ENCODE measurements at places on chromosomes 11 and 22.

- DNase-seq = peak; percentile 56
These were observed 312.4 kb upstream of the PITPNB start for GRCh38 chr22:28231441-28231840.

DNA sequence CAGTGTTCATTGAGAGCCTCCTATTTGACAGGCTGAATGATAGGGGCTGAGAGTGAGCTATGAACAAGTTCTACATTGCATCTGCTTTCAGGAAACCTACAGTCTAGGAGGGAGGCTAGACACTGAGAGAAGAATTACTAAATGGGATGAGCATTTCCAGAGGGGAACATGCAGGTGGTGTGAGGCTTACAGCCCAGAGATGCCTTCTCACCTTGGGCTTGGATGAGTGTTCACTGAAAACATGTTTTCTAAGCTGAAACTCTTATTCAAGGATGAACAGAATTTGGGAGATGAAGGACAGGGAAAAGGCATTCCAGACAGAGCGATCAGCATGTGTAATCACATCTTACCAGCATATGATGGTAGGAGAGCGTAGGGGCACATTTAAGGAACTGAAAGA, 177.5 kb upstream of the E2F8 start:
- no peak for DNase-seq

- no peak for DNase-seq
These were observed 48.9 kb downstream of the PHF21A start for GRCh38 chr11:46072172-46072964.

GRCh38 chr11:23893126-23893525, 603.7 kb upstream of the LUZP2 start:
- no peak for DNase-seq

DNA sequence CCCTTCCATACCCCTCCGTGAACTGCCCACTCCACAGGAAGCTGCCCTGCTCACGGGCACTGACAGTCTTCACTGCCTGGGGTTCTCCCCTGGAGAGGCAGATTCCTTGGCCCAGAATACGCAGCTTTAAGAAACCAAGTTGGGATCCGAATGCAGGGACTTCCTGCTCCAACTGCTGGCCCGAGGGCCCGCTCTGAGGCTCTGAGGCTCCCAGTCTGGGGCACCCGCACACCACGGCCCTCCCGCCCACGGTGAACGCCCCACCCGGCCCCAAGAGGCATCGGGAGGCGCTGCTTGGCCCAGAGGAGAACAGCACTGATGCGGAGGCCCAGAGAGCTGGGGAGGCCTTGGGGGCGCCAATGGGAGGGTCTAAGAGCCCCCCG, 42.3 kb downstream of the IGF2 start:
- DNase-seq = no peak

GRCh38 chr11:116053548-116053919, 549.3 kb upstream of the CADM1 start:
- DNase-seq = no peak

GRCh38 chr11:10381736-10382135, 73.3 kb upstream of the AMPD3 start:
- peak; percentile 75 for DNase-seq

DNA sequence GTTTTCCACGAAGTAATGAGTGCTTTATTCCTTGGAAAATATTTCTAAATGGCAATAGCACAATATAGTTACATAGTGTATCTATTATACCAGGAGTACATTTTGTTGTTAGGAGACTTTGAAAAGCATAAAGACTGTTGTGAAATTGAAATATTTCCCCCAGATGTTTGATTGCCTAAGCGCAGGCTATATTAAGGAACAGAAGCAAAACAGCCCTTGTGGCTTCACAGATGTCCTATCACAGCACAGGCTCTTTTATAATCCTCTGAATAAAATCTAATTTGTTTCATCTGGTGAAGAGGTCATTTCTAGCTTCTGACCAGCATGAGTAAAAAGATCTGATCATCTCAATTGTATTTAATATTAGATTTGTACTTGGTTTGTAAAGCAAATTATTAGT, 48.2 kb downstream of the BSX start:
- peak; percentile 19 for DNase-seq

DNA sequence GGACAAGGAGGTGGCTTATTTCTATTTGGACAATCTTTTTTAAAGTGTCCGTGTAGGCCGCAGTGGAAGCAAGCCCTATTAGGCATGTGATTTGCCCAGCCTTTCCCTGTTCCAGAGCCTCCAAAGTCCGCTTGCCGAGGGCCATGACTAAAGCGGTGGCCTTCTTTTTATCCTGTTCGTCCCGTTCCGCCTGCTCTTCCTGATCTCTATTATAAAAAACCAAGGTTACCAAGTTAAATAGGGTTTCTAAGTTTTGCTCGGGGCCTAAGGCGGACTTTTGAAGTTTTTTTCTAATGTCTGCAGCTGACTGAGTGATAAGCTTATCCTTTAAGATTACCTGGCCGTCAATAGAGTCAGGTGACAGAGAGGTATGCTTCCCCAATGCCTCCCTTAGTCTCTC, 21.6 kb upstream of the MUC15 start:
- DNase-seq = no peak

DNA sequence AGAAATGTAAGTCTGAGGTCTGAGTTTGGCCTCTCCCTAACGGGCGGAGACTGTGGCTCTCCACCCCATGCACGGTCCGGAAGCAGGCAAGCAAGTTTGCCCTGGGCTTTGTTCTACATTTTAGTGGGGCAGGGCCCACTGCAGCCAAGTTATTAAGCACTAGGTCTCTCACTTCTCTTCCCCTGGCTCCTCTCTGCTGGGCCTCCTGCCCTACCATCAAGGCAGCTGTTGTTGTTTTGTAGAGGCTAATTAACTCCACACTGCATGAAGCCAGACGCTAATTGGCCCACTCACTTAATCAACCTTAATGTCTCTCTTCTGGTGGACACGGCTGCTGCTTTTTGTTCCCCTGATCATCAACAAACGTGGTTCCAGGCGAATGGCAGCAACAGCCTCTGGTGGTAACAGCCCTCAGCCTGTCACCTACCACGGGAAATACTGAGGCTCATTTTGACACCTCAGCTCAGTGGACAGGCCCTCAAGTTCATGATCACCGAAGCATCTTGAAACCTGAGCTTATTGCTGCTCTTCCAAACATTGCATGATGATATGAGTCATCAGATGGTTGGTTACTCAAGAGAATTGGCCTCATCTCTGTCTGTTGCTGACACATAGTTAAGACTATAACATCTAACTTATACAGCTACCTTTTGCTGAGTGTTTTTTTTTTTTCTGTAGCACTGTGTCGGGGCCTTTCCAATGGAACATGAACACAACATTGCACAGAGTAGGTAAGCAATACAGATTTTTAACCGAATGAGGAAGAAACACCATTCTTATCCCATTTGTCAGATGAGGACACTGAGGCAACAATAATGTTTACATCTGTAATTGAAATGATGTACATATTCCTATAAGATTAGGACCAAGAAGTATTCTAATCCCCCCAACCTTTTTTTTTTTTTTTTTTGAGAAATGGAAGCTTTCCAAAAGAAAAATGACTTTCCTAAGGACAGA, 20.8 kb upstream of the LMO2 start:
- peak; percentile 84 for DNase-seq

- DNase-seq = no peak
These were observed 8.5 kb upstream of the ZNRF3 start for GRCh38 chr22:28874811-28875320.

- DNase-seq = peak; percentile 20
These were observed 789 bp downstream of the RPS13 start for GRCh38 chr11:17076517-17077239.

DNA sequence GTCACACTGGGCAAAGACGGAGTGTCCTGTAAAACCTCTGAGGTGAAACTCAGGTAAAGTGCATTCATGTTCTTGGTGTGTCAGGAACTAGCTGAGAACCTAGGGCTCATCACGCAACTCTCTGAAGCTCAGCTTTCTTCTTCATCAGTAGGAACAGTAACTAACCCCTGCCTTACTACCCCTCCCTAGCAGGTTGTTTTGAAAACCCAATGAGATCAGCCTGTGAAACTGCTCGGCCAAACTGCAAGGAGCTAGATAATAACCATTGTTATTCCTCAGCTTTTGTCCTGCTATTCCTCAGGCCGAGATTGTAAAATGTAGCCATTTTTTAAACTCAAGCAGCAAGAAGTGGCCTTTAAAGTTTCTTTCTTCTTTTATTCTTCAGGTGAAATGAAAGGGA, 9.8 kb upstream of the FJX1 start:
- no peak for DNase-seq

GRCh38 chr11:38095268-38095667, 1497.2 kb upstream of the RAG2 start:
- no peak for DNase-seq

- DNase-seq = no peak
These were observed 144.1 kb downstream of the BBOX1 start for GRCh38 chr11:27184458-27185312.

DNA sequence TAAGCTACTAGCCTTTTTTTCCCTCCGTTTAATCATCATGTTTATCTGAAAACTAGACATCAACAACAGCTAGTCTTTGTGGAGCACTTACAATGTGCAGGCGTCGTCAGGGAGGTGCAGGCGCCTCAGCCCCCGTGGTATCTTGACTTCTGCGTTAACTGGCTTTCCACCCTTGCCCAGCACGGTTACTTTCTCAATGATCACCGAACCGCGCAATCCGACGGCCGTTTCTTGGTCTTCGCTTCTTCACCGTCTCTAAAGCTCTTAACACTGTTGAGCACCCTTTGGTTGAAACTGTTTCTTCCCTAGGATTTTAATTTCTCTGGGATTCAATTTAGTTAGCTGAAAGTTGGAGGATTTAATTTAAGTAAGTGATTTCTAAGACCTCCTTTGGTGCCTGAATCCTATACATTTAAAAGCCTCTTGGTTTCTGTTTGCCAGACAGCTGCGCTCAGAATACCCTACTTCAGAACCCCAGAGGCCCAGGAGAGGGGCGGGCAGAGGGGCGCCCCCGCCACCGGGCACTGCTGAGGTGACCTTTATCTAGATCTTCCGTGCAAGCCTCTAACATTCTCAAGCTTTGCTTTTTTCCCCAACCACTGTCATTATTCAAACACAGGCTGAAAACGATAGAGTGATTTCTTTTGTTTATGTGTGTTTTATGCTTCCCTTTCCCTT, 18.0 kb upstream of the TMEM218 start:
- DNase-seq = no peak

DNA sequence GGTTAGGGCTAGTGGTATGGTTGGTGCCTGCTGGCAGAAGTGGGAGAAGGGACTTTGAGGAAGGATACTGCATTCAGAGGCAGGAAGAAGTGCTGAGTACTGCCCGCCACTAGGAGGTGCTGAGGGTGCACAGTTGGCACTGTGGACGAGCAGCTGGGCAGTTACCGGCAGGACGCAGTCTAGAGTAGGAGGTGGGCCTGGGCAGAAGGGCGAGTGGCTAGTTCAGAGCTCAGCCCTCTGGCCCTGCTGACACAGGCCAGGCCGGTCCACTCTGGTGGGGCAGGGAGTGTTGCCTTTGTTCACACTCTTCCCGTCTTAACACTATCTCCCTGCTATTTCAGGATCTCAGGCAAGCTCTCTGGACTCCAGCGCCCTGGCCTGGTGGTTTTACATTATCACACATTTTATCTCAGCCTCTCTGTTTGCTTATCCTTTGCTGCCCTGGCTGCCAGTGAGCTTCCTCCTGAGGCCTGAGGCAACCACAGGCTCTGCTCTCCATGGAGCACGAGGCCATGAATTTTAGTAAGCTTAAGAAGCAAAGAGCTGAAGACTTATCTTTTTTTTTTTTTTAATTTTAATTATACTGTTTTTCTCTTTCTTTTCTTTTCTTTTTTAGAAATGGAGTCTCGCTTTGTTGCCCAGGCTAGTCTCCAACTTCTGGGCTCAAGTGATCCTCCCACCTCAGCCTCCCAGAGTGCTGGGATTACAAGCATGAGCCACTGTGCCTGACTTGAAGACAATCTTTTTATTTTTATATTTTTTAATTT, 26.9 kb downstream of the SNAP29 start:
- DNase-seq = peak; percentile 84

DNA sequence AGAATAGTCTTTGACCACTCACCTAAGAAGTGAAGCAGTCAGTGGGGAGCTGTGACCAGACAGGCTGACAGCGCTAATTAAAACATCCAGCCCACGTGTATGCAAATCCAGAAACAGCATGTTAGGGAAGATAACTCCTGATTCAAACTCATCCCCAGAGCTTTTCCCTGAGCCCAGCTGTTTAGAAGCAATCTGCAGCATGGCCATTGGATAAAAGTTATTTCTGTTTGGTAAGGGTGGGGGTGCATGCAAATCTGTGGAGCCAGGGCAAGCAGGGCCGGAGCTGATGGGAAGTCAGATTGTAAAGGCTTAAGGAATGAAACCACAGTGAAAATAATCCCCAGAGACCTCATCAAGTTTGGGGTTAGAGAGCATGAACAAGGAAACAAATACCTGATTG, 247.9 kb upstream of the KIRREL3 start:
- DNase-seq = no peak

- DNase-seq = no peak
These were observed 44.6 kb upstream of the ELF5 start for GRCh38 chr11:34558211-34558610.

DNA sequence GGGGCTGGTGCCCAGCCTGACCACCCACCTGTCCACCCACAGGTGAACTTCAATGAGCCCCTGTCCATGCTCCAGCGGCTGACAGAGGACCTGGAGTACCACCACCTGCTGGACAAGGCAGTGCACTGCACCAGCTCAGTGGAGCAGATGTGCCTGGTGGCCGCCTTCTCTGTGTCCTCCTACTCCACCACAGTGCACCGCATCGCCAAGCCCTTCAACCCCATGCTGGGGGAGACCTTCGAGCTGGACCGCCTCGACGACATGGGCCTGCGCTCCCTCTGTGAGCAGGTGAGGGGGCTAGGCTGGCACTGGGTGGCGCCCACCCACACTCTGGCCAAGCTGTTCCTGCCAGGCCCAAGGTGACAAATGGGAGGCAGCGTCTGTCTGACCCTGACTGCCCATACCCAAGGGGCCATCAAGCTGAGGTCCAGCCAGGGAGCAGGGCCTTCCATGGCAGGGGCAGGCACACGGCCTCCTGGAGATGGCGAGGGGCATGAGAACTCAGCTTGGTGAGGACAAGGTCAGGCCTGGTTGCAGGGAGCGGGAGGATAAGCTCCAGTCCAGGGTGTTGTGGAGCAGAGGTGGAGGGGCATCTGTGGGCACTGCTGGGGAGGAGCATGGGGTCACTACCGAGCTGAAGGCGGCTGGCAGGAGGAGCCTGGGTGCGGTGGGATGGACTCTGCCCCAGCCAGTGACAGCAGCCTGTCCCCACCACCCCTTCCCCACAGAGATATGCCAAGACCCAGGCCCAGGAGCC, 77.7 kb downstream of the MORC2 start:
- DNase-seq = peak; percentile 51

- no peak for DNase-seq
These were observed 30.2 kb upstream of the EP300 start for GRCh38 chr22:41062146-41062545.

- no peak for DNase-seq
These were observed 109.9 kb downstream of the EMSY start for GRCh38 chr11:76554767-76555166.

DNA sequence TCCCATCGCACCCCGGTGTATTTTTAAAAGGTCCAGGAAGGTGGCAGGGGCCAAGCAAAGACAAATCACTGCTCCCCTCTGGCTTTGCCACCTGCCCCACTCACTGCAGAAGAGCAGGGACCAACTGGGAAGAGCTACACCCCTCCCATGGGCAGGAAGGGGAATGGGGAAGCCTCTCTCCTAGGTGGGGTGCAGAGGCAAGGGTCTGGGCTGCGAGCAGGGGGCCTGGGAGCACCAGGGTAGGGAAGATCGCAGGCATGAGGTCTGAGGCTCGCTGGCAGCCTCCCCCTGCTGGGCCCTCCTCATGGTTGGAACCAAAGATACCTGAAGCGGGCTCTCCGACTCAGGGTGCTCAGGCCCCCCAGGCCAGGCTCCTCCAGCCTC, 36.8 kb downstream of the PISD start:
- no peak for DNase-seq

Data from cardiac muscle cell (in vitro differentiated cells and primary cell).